ENCODE measurements at places on chromosomes 7 and 10. TPM values are rescaled to one million over a fixed set of nuclear protein-coding genes. Genes with fewer than 3 reads are reported as not detected.

The MYO3A gene
- 8.5 TPM for total RNA-seq

The LIPM gene
- total RNA-seq = not detected

The PRRT4 gene
- 2.5 TPM for total RNA-seq

The JCAD gene
- 11.9 TPM for total RNA-seq

The OR2A5 gene
- not detected for total RNA-seq

The TAS2R41 gene
- total RNA-seq = not detected
